ENCODE measurements at places on chromosomes 6 and 20. TPM values are rescaled to one million over a fixed set of nuclear protein-coding genes. Genes with fewer than 3 reads are reported as not detected.

Gene SNTA1
- total RNA-seq = 28.6 TPM

Gene NEURL2
- 6.8 TPM for total RNA-seq

Gene GABRR2
- 0.09 TPM for total RNA-seq

Gene ULBP2
- 3.3 TPM for total RNA-seq

Gene LY86
- total RNA-seq = not detected

Gene GPR31
- not detected for total RNA-seq

Gene PLCB4
- 0.25 TPM for total RNA-seq

Data from fibroblast of the aortic adventitia (primary cell).